Activated CD8-positive, alpha-beta memory T cell treated with anti-CD3 and anti-CD28 coated beads for 1 hour (primary cell): ENCODE measurements at places on chromosomes 2 and 18.

GRCh38 chr2:38650012-38650411 is 15.9 kb upstream of the GALM start:
- no peak for DNase-seq

GRCh38 chr2:231300722-231301076 is 94.8 kb upstream of the B3GNT7 start:
- no peak for DNase-seq

DNA sequence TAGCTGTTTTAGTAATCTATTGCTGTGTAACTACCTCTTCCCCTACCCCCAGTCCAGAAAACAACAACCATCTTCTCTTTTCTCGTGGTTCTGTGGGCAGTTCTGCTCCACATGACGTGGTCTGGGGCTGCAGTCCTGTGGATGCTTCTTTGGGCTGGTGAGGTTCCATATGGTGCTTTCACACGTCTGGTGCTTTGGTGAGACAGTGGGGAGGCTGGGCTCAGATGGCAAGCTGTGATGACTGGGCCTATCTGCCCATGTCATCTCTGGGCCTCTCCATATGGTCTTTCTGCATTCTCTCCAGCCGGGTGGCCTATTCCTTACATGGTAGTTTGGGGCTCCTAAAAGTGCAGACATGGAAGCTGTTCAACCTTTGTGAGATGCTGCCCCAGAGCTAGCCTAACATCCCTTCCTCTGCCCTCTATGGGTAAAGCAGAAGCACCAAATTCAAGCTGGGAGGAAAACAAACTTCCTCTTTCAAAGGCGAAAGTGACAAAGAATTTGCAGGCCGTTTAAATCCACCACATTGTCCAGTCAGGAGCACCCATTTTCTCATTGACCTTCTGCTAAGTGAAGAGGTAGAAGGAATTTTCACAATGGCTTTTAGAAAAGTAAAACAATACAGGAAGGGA is 68.3 kb upstream of the IL1R1 start:
- DNase-seq = no peak

DNA sequence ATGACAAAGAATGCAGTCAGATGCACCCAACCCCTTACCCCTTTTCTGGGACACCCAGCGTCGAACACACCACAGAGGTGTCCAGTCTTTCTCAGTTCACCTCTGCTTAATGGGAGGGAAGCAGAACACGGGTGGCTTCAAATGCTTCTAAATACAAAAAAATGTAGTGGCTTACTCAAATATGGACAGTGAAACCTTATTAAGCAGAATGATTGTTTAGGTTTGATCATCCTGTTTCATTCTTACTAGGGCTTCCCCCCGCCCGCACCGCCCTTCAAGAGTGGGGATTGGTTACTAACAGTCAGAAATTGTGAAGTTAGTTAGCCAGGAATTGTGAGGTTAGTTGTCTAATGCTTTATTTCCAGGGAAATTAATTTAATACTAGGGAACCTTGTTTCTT is 21.6 kb downstream of the ATG16L1 start:
- DNase-seq = no peak

DNA sequence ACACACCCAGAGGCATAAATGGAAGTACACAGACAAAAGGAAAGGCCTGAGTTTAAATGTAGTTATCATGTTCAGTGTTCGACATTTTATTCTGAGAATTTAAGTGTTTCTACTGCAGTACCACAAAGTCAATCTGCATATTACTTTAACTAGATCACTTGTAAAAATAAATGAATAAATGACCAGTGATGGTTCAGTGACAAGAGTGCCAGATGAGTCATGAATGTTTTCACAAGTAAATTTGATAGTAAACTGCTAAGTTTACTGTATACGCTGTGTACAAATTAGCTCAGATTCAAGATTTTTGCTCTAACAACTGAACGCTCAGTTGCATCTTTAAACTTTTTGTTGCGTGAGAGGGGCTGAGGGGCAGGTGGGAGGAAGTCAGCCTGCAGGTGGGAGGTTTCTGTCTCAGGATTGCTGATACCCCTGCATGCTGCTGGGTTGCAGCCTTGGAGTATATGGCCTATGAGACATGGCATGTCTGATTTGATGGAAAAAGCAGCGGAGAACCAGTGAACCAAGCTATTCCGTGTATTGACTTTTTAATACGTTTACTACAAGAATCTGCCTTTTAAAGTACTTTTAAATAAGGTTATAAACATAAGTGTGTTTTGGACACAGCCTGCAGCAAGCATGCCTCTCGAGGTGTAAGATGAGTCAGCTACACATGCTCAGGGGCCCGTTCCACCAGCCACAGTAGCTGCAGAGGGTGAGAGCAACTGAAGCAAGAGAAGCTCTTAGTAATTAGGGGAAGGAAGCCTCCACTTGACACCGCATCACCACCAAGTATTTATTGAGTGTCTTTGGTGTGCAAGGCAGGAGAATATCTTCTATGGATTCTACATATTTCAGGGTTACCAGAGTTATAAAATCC is 245.1 kb downstream of the NEDD4L start:
- no peak for DNase-seq

DNA sequence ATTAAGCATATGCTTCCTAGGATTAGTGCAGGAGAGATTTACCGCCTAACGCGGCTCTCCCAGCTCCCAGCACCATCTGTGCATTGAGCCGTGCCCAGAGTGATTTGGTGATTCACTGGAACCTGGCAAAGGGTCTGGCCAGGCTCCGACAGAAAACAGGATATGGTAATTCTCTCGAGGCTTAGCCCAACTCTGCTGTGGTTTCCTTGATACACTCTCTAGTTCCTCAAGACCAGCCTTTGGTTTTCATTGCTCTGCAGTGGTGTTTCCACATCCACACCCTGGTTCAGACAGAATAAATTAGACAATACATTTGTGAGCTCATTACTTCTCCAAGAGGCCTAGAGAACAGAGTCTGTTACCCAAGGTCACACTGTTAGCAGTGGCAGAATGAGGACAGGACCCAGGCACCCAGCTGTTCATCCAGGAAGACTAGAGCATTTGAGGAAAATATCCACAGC is 23.0 kb upstream of the SMAD2 start:
- no peak for DNase-seq

DNA sequence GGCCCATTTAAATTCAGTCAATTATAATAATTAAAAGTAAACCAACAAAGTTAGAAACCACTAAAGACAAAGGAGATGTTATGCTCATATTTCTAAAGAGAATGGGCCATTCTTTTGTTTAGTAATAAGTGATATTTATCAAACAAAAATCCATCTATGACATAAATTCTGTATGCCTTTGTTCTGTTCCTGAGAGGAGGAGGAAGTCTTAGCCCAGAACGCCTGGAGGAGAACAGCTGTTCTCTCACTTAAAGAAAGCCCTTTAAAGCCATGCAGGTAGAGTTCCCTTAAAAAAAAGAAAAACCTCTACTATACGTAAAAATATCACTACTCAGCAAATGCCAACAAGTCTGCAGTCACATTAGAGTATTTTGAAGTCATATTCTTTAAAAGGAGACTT is 15.5 kb downstream of the LAMA1 start:
- no peak for DNase-seq

- no peak for DNase-seq
Measured at GRCh38 chr2:195569255-195569654, 87.8 kb upstream of the SLC39A10 start.

GRCh38 chr18:77118256-77119090 is 14.1 kb downstream of the MBP start:
- DNase-seq = no peak

- DNase-seq = no peak
Measured at GRCh38 chr2:68203587-68203986, 45.9 kb downstream of the PNO1 start.

- no peak for DNase-seq
Measured at GRCh38 chr2:231605607-231606091, 13.0 kb downstream of the TEX44 start.

GRCh38 chr2:37767959-37768925 is 96.8 kb upstream of the CDC42EP3 start:
- no peak for DNase-seq

DNA sequence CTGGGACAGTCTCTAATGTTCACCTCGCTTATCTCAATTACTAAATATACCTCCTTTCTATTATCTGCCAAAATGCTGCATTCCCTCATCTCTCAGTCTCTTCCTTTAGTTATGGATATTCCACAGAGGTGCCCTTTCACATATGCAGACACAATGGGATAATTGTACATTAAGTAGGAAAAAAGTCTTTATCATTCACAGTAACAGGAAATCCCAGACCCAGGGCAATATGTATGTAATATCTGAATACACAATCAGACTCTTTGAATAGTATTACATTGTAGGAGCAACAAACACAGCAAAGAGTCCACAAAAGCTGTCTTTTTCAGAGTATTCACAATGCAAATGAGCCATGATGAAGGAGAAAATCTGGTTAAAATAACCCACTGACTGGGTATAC is 1399.0 kb upstream of the ZEB2 start:
- no peak for DNase-seq

DNA sequence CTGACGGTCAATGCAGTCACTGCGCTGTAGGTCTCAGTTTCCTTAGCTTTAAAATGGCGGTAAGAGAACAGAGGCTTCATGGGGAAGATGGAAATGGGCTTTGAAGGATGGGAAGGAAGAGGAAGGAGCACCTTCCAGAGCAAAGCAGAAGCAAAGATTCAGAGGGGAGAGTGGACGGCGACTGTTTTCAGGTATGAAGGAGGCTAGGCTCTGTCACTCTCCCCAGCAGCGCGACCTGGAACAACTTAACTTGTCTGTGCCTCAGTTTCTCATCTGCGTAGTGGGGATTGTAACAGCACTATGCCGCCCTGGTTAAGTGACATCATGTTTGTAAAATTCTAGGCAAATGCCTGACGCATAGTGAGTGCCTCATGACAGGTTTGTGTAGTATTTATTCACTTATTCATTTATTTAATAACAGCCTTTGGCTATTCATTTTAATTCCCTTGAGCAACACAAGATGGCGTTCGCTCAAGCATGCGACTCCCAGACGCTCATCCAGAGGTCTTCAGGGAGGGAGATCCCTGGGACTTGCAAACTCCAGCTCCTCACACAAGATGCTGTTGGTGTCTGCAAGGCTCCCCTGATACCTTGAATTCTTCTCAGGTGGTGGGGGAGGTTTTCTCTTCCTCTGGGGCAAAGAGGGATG is 336.3 kb downstream of the DYSF start:
- DNase-seq = no peak
